ENCODE measurements at places on chromosomes 11 and 22.
A peak's percentile ranks its signal among the peaks of the same experiment; 100 is the strongest.

- DNase-seq, result no peak
Measured at GRCh38 chr22:44068422-44069191, 44.5 kb downstream of the PARVB start.

- no peak for DNase-seq
Measured at GRCh38 chr11:72039856-72040401, 40.4 kb downstream of the NUMA1 start.

- no peak for DNase-seq
Measured at GRCh38 chr11:1352696-1353382, 36.9 kb upstream of the BRSK2 start.

GRCh38 chr11:117175104-117175503, 3.4 kb upstream of the SIDT2 start:
- no peak for DNase-seq

- DNase-seq, result no peak
Measured at GRCh38 chr22:40651057-40651456, 14.5 kb upstream of the MRTFA start.

- no peak for DNase-seq
Measured at GRCh38 chr11:1233351-1234053, 10.6 kb downstream of the MUC5B start.

- no peak for DNase-seq
Measured at GRCh38 chr11:316031-316701, 2.3 kb downstream of the IFITM1 start.

- no peak for DNase-seq
Measured at GRCh38 chr22:43176090-43176489, 10.8 kb downstream of the TTLL12 start.

DNA sequence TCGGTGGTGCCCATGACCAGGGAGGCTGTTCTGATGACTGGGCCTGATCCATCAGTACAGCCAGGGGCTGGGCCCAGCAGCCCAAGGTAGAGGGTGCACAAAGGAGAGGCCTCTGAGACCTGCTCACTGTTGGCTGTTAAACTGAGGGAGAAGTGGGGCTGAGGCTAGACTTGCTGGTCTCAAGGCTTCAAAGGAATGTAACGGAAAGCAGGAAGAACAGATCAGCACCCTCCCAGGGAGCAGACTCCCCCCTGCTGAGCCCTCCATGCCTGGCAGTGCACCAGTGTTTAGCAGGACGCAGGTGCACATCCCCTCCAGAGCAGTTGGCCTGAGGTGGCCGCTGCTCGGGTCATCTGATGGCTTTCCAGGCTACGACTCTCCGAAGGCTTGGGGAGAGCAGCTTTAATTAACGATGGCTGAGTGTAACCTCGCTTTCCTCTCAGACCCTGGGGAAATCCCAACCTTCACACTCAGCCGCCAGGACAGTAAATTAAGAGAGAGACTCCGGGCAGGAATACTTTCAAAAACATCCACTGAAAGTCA, 255.7 kb upstream of the NARS2 start:
- no peak for DNase-seq

- peak; percentile 86 for DNase-seq
Measured at GRCh38 chr11:133947321-133947756, 9.4 kb downstream of the IGSF9B start.

GRCh38 chr11:86246293-86246675, 1.7 kb downstream of the EED start:
- no peak for DNase-seq

DNA sequence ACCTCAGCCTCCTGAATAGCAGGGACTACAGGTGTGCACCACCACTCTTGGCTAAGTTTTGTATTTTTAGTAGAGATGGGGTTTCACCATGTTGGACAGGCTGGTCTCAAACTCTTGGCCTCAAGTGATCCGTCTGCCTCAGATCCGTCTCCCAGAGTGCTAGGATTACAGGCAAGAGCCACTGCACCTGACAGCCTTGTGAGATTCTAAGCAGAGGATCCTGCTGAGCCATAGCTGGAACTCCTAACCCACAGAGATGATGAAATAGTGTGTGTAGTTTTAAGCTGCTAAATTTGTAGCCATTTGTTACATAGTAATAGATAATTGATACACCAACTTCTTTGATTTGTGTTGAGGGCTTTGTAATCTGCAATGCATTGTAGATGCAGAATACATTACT, 51.1 kb downstream of the CLMP start:
- DNase-seq, result no peak

DNA sequence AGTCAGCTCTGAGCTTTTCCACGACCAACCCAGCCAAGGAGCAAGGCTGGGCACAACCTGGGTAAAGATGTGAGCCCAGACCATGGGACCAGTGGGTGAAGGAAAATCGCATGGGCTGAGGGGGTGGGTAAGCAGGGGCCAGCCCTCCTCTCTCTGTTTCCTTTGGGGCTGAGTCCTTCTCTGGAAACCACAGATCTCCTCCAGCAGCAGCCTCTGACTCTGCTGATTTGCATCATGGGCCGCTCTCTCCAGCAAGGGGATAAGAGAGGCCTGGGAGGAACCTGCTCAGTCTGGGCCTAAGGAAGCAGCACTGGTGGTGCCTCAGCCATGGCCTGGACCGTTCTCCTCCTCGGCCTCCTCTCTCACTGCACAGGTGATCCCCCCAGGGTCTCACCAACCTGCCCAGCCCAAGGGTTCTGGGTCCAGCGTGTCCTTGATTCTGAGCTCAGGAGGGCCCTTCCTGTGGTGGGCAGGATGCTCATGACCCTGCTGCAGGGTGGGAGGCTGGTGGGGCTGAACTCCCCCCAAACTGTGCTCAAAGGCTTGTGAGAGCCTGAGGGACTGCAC, 67.8 kb downstream of the GGTLC2 start:
- no peak for DNase-seq

GRCh38 chr11:64970731-64971151, 1.2 kb downstream of the MAJIN start:
- DNase-seq, result no peak

GRCh38 chr22:23183061-23183698, 2.9 kb downstream of the BCR start:
- DNase-seq, result peak; percentile 54

GRCh38 chr11:29432719-29433325, 584.0 kb downstream of the KCNA4 start:
- peak; percentile 43 for DNase-seq

DNA sequence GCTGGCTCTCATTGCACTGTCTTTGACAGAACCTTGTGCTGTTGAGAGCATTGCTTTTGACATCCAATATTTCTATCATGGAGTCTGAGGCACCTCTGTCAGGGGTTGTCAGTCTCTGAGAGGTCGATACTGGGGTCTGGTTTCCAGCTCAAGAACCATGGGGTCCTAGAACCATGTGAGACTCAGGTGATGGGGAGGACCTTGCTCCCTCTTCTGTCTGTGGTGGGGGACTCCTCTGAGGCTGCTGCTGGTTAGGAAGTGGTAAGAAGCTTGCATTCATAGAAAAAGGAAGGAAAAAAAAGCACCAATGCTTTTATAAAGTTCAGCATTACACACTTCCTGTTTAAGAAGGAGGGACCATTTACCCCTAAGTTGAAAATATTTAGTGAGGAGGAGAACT, 91.8 kb upstream of the CD44 start:
- no peak for DNase-seq

GRCh38 chr11:58334708-58335107, 24.2 kb downstream of the OR5B17 start:
- peak; percentile 63 for DNase-seq

- no peak for DNase-seq
Measured at GRCh38 chr11:120376547-120377182, 40.5 kb downstream of the ARHGEF12 start.

DNA sequence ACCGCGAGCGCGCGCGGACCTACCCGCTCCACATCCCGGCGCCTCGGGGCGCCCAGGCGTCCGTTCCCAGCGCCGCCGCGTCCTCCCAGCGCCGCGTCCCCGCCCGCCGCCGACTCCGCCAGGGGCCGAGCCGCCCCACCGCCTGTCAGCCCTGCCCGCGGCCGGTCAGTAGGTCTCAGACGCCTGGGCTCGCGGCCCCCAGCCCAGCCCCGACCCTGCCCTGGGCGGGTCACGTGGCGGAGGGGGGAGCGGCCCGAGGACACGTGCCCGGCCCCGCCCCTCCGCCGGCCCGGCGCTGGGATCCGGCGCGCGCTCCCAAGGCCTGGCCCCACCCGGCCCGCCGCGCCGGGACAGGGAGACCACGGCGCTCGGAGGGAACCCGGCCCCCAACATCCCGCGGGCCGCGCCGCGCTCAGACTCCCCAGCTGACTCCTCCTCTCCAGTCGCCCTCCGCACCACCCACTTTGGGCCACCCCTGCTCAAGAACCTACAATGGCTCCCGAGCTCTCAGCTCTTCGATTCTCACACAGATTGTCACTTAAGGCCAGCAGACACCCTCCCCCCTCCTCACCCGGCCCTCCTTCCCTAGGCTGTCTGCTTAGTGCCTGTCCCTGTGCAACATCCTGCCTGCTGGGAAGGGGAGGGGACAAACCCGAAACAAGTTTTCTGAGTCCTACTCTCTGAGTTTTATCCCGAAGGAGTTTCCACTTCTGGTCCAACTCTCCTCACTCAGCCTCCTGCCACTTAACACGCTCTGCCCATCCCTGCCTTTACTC, at the start of gene RAB3IL1:
TSS of gene RAB3IL1 (minus strand) at position 233 of the 776 bp plus-strand sequence. CDS start at position 34, 199 bp downstream.
- DNase-seq, result peak; percentile 82

DNA sequence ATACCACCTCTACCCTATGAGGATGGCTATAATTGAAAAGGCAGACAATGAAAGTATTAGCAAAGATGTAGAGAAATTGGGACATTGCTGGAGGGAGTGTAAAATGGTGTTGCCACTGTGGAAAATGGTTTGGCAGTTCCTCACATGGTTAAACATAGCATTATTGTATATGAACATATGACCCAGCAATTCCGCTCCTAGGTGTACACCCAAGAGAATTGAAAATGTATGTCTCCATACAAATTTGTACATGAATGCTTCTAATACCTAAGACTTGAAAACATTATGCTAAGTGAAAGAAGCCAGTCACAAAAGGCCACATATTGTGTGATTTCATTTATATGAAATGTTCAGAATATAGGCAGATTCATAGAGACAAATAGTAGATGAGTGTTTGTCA, 10.0 kb downstream of the SLCO2B1 start:
- no peak for DNase-seq

DNA sequence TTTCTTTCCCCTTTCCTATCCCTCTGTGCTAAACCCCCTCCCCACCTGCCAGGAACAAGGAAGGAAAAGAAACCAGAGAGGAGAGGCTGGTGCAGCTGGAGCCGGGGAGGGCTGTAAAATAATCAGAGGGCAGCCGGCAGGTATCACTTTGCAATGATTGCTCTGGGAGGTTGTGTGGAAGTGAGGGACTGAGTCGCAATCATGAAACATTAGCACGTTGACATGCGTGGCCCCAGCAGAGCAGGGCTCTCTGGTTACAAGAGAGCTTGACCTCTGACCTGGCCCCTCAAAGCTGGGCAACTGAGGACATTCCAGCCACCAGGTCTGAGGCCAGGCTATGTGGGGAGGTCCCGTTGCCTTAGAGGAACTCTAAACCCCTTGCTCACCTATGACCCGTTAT, 170.8 kb upstream of the BDNF start:
- no peak for DNase-seq

DNA sequence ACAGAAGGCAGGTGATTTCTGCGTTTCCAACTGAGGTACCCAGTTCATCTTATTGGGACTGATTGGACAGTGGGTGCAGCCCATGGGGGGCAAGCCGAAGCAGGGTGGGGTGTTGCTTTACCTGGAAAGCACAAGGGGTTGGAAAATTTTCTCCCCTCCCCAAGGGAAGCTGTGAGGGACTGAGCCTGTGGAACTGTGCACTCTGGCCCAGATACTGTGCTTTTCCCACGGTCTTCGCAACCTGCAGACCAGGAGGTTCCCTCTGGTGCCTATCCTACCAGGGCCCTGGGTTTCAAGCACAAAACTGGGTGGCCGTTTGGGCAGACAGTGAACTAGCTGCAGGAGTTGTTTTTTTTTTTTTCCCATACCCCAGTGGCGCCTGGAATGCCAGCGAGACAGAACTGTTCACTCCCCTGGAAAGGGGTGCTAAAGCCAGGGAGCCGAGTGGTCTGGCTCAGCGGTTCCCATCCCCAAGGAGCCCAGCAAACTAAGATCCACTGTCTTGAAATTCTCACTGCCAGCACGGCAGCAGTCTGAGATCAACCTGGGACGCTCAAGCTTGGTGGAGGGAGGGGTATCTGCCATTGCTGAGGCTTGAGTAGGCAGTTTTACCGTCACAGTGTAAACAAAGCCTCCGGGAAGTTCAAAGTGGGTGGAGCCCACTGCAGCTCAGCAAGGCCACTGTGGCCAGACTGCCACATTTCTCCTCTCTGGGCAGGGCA, 97.2 kb downstream of the JRKL start:
- no peak for DNase-seq

- no peak for DNase-seq
Measured at GRCh38 chr22:19515654-19516377, 8.4 kb downstream of the CLDN5 start.

- DNase-seq, result no peak
Measured at GRCh38 chr11:105829084-105829483, 193.0 kb downstream of the MSANTD4 start.

- no peak for DNase-seq
Measured at GRCh38 chr22:43447380-43447779, 35.6 kb downstream of the MPPED1 start.

DNA sequence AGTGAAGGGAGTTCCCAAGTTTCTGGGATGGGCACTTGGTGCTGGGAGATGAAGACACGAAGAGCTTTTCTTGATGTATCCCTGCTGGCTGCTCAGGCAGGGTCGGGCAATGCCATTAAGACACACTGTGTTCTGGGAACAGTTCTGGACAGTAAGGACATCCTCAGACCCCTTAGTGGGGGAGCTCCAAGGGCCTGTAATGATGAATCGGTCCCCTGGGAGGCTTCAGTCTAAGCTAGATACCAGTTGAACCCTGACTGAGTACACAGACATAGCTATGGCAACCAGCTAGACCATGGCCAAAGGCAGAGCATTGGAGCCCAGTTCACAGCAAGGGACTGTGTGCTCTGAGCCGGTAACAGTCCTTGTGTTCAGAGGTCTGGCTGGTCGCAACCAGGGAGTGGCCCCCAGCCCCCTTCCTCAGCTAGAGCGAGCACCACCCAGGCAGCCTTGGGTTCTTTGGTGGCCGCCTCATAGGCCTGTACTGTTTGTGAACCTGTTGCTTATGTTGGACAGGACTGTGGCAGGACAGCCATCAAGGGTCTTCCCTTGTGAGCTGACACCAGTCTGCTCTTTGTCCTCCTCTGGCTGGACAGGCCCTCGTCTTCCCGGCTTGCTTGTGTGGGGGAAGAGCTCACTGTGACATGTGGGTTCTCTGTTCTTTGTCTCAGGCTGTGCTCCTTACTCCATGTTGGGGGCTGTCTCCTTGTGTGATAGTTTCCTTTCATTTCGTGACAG, 25.0 kb downstream of the MED15 start:
- DNase-seq, result no peak

GRCh38 chr22:32545801-32546200, 71.2 kb downstream of the FBXO7 start:
- no peak for DNase-seq

GRCh38 chr11:88288560-88288959, 49.0 kb downstream of the CTSC start:
- no peak for DNase-seq

GRCh38 chr11:76152086-76152681, 54.1 kb downstream of the WNT11 start:
- peak; percentile 75 for DNase-seq

GRCh38 chr11:61969391-61969758, 1.9 kb upstream of the FTH1 start:
- DNase-seq, result no peak

Data from AG08395 (cell line).